ENCODE measurements at places on chromosomes 6 and 20.

- no peak for DNase-seq
Measured at GRCh38 chr6:7541175-7542064, at the start of gene DSP. Gene DSP, plus strand, starts transcription at chr6:7541671. Its CDS starts 245 bp downstream, at chr6:7541916.

DNA sequence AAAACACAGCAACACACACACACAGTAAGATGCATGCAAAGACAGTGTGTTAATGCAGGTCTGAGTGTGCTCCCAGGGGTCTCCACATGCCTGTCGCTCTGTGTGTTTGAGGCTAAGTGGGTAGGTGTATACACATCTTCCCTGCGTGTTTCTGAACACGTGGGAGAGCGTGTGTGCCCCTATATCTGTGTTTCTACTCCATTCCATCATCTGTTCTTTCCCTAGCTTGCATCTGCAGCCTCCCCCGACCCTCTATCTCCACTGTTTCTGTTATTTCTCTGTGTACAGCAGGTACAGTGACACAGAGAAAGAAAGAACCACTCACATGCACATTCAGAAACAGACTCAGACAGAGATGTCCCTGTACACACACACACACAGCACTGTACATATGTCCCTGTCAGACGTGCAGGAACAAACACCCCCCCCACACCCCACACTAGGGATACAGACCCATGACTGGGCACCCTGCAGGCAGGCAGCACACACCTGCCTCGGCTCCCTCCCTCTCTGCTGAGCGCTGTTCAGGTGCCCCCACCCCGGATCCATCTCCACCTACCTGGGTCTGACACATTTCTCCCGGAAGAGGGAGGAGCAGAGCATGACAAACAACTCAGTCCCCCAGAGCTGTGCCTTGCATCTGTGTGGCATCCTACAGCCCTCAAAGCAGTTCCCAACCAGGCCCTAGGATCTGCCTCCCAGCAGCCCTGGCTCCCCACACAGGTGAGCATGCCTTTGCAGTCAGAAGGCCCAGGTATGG is 27.6 kb downstream of the KCNK15 start:
- no peak for DNase-seq

DNA sequence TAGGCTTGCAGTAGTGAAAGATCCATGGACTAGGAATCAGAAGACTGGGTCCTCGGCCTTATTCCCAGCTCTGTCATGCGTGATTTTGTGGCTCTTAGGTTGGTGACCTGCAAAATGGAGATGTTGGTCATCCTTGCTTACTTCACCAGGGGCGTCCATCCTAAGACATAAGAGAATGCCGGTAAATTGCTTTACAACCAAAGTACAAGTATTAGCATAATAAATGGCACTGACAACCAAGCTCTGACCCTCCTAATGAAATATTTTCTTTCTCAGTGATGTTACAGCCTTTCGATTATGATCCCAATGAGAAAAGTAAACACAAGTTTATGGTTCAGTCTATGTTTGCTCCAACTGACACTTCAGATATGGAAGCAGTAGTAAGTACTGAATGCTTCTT is 45.3 kb downstream of the VAPB start:
- DNase-seq: no peak

DNA sequence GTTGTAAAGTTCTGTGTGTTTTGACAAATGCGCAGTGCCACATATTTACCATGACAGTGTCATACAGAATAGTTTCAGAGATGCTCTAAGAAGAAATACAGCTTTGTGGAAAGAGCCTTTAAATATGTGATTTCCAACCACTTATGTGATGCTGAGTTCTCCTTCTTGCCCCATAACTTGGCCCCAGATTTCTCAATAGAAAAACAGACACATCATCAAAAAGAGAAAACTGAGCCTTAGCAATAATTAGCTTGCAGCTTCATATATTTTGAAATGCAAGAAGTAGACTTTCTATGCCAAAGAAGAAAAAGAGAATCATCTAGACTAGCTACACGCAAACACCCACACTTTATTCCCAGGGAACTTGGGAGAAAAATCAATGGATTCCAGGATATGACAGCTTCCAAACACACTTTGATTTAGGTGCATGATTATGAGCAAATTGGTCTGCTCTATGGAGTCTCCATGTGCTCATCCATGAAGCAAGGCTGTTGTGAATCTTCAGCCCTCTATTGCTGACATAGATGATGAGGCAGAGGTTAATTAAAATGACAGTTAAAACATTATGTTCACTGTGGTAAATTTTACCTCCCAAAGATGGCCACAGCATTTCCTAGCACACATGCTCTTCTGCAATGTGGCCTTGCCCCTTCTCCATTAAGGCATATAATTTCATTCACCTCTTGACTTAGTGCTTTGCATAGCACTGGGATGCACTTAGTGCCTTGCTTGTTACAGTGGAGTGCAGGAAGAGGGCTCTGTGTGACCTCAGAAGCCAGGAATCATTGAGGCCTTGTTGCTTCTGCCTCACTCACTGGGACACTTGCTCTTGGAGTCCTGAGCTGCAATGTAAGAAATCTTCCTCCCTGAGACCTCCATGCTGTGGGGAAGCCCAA is 174.6 kb downstream of the SYNDIG1 start:
- no peak for DNase-seq

- no peak for DNase-seq
Measured at GRCh38 chr6:150588888-150589499, 10.7 kb upstream of the PLEKHG1 start.

GRCh38 chr6:7542874-7543624 is 1.6 kb downstream of the DSP start:
- no peak for DNase-seq

DNA sequence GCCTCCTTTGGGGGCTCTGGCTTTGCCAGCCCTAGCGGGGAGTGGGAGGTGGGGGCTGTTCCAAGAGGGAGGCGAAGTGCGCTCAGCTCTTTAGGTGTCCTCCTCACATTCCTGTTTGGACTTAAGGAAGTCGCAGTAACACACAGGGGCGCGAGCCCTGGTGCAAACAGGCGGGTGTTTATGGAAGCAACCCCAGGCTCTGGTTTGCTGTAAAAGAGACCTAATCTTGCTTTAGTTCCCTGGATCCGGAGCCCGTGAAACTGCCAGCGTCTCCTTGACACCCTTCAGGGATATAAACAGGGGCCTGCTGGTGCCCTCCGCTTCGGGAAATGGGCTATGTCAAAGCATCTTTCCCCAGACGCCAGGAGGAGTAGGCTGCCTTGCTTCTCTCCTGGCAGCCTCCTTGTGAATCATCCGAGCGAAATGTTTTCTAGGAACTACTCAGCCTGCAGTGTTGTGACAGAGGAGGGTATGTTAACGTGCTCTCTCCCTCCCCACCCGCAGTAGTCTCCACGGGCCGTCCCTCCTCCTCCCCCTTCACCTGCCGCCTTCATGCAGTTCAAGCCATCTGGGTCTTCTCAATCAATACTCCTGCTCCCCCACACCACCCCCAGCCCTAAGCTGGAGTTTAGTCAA is 168.0 kb upstream of the LRFN2 start:
- no peak for DNase-seq

DNA sequence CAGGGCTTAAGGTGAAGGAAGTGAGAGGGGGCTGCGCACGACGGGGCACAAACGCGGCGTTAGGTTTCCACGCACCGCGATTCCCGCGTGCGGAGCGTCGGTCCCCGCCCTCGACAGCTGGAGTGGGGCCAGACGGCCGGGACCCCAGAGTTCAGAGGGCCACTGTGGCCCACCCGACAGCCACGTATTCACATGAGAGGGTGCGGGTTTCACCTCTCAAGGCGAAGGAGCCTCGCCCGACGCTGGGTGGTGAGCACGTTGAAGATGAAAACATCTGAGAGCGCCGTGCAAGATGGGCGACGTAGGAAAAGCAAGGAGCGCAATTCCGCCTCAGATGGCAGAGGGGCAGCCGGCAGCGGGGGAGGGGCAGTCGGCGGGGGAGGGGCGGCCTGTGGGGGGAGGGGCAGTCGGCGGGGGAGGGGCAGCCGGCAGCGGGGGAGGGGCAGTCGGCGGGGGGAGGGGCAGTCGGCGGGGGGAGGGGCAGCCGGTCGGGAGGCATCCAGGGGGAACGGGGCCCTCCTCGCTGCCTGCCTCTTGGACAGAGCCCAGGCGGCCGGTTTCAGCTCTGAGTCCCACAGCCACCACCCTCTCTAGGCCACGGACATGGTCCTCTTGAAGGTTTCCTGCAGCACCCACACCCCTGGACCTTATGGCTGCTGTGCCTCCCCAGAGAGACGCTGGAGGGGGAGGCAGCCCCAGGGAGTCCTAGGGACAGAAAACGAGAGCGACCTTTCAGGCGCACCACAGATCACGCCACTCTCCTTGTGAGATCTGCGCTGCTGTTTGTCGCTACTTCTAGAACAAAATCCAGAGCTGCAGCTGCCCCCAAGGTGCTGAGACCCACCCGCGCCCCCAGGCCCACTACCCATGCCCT is 113.7 kb downstream of the DLL1 start:
- DNase-seq: no peak

- no peak for DNase-seq
Measured at GRCh38 chr6:21984561-21984960, 312.3 kb downstream of the PRL start.

GRCh38 chr20:1828786-1829131 is 66.4 kb upstream of the SIRPA start:
- no peak for DNase-seq

- DNase-seq: no peak
Measured at GRCh38 chr20:48736231-48736630, 91.6 kb downstream of the PREX1 start.

- no peak for DNase-seq
Measured at GRCh38 chr20:3183896-3184612, 10.7 kb upstream of the LZTS3 start.

- DNase-seq: no peak
Measured at GRCh38 chr20:48658198-48658476, 169.7 kb downstream of the PREX1 start.

DNA sequence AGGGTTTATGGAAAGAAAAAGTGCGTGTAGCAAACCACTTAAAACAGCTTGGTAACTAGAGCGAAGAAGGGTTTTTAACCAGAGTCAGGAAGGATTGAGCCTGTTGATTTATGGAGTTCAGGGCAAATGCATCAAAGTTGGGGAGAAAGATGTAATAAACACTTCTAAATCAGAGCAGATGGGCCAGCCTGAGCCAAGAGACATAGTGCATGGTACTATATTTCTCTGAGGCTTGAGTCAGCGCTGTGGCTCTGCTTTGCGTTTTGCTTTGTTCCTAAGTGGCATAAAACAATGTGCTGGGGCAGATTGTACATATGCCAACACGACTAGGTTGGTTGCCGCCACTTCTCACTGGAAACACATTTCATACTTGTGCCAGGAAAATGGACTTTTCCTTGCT is 111.3 kb downstream of the BCKDHB start:
- no peak for DNase-seq

GRCh38 chr20:44334306-44334705 is 2.5 kb upstream of the R3HDML start:
- no peak for DNase-seq

DNA sequence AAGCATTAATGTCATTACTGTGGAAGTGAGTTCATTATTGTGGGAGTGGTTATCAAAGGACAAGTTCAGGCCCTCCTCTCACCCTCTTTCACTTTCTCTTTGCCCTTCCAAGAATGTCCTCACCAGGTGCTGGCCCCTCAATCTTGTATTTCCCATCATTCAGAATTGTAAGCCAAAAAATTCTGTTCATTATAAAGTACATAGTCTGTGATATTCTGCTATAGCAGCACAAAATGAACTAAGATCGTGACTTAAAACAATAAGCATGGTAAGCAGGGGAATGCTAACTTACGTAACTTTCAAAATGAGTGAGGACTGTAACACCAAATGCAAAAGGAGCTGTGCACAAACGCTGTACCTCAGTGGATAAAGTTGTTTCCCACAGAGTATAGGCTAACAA is 515.7 kb upstream of the BTBD3 start:
- no peak for DNase-seq

- DNase-seq: no peak
Measured at GRCh38 chr6:36805096-36805797, 34.0 kb downstream of the CPNE5 start.

- DNase-seq: no peak
Measured at GRCh38 chr20:46828471-46828870, 66.2 kb upstream of the EYA2 start.

- DNase-seq: no peak
Measured at GRCh38 chr6:5814116-5814515, 192.6 kb downstream of the NRN1 start.

DNA sequence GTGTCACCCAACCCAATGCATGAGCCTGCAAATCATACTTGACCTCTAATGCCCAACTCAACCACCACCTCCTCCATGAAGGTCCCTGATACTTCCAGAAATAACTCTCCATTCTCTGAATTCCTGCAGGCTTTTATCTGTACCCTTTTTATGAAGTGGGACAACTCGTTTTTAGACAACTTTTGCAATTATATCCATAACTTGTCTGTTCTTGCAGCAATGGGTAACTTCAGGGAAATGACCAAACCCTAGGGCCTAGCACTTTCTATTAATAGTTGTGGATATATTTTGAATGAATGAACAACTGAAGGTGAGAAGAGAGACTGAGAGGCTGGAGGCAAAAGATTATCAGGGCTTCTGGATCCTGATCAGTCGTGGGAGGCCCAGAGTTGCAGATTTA is 236.6 kb upstream of the MOCS1 start:
- no peak for DNase-seq

GRCh38 chr6:168480481-168480880 is 39.5 kb downstream of the SMOC2 start:
- no peak for DNase-seq

GRCh38 chr20:3101737-3102574 is 17.4 kb upstream of the AVP start:
- DNase-seq: peak; percentile 13

- no peak for DNase-seq
Measured at GRCh38 chr20:33664762-33665144, 2.0 kb upstream of the ACTL10 start.

GRCh38 chr6:88298066-88298845 is 132.1 kb upstream of the CNR1 start:
- no peak for DNase-seq

DNA sequence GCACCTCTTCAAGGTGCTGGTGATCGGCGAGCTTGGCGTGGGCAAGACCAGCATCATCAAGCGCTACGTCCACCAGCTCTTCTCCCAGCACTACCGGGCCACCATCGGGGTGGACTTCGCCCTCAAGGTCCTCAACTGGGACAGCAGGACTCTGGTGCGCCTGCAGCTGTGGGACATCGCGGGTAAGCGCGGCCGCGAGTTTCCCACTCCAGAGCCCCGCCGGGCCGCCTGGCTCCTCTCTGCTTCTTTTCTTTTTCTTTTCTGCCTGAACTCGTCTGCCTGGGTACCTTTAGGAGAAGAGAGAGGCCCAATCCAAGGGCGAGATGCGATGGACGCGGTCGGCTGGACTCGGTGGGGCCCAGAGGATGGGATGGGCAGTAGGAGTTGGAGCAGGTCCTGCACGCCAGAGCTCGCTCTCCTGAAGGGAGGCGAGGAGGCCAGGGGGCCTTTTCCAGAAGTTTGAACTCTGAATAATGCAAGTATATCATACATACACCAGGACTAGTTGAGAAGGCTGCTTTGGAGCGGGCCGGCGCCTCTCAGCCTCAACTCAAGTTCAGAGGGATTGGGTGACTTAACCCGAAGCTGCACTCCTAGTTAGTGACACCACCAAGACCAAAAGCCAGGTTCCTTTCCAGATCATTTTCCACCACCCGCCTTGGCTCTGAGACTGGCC is 445 bp downstream of the RAB32 start:
- DNase-seq: no peak

All from activated naive CD4-positive, alpha-beta T cell (primary cell).